ENCODE measurements at places on chromosomes 7 and 10.
A peak's percentile ranks its signal among the peaks of the same experiment; 100 is the strongest.

DNA sequence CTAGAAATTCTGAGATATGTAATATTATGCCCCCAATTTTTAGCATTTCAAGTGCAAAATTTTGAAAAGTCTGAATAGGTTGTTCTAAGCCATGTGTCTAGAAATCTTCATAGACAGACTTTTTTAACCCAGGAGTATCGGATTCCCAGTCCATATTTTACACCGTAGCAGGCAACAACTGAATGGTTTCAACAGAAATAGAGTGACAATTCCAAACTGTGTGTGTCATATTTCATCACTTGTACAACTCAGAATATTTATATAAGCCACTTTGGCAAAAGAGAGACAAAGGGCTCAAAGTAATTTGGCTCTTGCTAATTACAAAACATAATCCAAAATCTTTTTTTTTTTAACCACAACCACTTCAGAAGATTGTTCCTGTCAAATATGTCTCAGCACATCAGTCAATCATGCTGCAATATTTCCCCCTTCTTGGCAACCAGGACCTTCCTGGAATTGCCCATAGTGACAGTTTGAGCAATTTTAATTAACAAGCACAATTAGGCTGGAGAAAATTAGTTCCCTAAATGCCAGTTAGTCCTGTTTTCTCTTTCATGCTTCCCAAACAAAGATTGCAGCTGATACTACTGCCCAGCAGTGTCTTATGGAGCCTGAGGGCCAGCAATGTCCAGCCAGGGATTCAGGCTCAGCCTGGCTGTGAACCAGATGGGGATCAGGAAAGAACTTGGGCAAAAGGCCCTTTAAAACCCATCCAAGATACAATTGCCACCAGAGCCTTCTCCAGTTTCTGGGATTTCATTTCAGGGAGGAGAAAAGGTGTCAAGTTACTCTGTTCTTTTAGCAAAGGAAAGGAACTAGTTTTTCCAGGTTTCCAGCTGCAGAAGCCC lies 533.3 kb upstream of the GHITM start:
- DNase-seq = no peak

DNA sequence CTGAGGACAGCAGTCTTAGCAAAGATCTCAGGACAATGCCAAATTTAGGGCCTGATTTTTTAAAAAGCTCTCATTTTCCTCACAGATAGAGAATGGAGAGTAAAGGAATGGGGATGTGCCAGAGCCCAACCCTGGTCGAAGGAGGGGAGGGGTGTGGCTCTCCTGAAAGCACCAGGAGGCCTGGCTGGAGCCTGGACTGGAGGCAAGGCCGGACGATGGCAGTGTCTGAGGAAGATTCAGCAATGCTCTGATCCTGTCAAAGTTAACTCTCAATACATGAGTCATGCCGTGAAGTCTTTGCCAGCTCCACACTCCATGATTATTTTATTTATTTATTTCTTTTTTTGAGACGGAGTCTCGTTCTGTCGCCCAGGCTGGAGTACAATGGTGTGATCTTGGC lies 108.3 kb downstream of the UPF2 start:
- DNase-seq = no peak

GRCh38 chr10:35339942-35340341 lies 3.6 kb downstream of the CCNY start:
- DNase-seq = no peak

DNA sequence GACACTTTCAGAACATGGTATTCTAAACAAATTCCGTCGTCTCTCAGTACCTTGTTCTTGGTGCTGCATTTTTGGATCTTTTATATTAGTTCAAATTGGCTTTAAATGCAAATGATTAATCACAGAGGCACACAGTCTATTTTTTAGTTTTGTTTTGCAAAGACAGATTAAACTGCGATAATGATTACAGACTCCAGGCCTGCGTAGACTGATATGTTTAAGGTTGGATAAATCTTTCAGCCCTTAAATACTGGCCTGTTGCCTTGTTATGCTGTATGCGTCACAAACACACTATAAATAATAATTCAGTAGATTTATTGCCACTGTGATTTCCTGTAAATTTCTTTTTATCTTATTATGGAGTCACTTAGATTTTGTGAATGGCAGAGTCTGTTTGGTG lies 19.3 kb downstream of the CACNB2 start:
- no peak for DNase-seq

- no peak for DNase-seq
Measured at GRCh38 chr10:121368347-121369025, 229.8 kb downstream of the FGFR2 start.

- DNase-seq = no peak
Measured at GRCh38 chr7:116780966-116781365, 81.4 kb upstream of the CAPZA2 start.

DNA sequence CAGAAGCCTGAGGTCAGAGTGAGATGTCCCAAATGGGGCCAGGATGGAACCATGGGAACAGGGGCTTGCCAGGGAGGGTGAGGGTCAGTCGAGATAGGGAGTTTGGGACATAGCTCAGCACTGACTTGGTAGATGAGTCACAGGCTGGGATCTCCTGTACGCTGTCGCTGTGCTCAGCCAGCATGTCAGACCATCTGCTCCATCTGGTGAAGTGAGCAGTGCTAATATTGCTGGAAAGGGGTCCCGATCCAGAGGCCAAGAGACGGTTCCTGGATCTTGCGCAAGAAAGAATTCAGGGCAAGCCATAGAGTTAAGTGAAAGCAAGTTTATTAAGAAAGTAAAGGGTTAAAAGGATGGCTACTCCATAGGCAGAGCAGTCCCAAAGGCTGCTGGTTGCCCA lies 505.6 kb downstream of the GALNT17 start:
- DNase-seq = no peak

DNA sequence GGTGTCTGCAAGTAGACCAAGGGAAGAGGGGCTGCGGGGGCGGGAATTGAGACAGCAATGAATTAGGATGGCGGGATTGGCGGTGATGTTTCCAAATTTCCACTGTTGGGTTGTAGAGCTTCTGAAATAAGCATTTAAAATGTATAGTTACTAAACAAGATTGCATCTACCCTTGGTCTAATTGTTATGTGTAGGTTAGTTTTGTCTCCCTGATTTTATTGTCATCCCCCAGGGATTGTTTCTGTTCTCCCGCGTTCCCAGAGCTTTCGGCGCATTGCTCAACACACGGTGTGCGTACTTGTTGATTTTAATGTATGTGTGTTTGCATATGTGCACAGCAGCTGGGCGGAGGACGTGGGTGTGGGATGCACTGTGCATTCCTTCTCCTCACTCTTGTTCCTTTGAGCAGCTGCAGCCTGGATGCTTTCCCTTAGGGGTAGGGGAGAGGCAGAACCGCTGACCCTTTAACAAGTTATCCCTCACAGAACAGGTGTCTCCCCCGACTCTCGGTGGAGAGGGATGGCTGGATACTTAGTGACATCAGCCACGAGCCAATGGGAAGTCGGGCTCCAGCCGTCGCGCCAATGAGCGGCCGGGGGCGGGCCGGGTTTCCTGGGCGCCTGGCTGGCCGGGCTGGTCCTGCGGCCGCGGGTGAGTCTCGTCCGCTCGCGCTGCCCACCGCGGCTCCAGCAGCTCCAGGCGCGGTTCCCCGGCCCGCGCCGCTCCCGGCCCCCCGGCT lies at the start of gene TSPAN33:
TSPAN33 (plus strand) TSS at position 613 of the 739 bp plus-strand sequence. CDS start 274 bp downstream, outside the sequence.
- peak; percentile 57 for DNase-seq

- no peak for DNase-seq
Measured at GRCh38 chr7:33986951-33987947, 81.9 kb downstream of the BMPER start.

DNA sequence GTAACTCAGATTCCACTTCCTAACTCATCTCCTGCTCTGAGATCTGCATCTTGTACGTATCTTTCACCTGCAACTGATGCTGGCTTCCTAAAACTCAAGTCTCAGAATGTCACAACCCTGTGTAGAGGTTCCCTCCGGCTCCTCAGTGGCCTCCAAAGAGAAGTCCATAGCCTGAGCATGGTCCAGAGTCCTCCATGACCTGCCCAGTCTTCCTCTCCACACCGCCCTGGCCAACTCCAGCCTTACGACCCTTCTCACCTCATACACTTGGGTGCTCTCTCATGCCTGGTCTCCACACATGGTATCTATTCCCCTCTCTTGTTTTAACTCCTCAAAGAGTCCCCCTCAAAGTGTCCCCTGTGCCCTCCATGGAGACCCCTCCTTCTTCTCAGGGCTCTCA lies 41.9 kb downstream of the RAMP3 start:
- DNase-seq = no peak

GRCh38 chr10:1211844-1212570 lies 155.8 kb downstream of the WDR37 start:
- DNase-seq = no peak

DNA sequence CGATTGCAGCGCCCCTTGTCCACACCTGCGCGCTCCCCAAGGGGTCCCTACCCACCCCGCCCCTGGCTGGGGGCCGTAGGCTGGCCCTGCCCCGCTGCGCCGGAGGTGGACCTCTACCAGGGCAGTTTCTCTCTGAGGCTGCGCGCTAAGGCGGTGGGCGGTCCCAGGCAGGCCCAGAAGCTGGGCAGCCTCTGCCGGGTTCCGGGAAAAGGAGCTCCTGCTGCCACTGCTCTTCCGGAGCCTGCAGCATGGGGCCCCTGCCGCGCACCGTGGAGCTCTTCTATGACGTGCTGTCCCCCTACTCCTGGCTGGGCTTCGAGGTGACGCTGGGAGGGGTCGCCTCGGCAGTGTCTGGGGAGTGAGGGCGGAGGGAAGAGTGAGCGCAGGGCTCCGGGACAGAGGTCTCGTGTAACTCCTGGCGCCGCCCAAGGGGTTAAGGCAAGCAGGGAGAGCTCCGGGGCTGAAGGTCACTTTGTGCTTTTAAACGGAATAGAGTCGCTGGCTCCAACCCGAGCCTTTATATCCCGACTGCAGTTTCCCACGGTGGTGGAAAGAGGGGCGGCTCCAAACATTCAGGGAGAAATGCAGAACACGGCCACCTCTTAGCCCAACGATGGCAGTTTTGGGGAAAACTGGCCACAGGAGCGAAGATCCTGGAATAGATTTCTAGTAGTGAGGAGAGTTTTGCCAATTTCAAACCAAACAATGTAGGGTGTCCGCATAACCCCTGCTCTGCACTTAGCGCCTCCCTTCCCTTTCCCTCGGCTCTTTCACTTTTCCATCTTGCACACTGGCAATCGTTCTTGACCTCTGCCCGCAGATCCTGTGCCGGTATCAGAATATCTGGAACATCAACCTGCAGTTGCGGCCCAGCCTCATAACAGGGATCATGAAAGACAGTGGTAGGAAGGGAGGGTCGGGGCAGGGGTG lies at the start of gene GSTK1:
GSTK1 (plus strand) TSS at position 176 of the 930 bp plus-strand sequence; CDS start at position 249, 73 bp downstream.
- DNase-seq = peak; percentile 76

GRCh38 chr7:2706685-2707126 lies 18.7 kb downstream of the AMZ1 start:
- DNase-seq = no peak

GRCh38 chr10:72847681-72848080 lies 45.9 kb upstream of the OIT3 start:
- DNase-seq = no peak

GRCh38 chr10:102492344-102492939 lies 10.1 kb downstream of the ACTR1A start:
- no peak for DNase-seq

GRCh38 chr10:43036481-43037428 lies 40.1 kb upstream of the RET start:
- DNase-seq = no peak

GRCh38 chr10:133230387-133231195 lies 574 bp downstream of the UTF1 start:
- DNase-seq = no peak

GRCh38 chr7:102175423-102176170 lies 111.1 kb upstream of the SH2B2 start:
- DNase-seq = no peak

- DNase-seq = no peak
Measured at GRCh38 chr10:96570511-96570910, 16.3 kb downstream of the TM9SF3 start.

DNA sequence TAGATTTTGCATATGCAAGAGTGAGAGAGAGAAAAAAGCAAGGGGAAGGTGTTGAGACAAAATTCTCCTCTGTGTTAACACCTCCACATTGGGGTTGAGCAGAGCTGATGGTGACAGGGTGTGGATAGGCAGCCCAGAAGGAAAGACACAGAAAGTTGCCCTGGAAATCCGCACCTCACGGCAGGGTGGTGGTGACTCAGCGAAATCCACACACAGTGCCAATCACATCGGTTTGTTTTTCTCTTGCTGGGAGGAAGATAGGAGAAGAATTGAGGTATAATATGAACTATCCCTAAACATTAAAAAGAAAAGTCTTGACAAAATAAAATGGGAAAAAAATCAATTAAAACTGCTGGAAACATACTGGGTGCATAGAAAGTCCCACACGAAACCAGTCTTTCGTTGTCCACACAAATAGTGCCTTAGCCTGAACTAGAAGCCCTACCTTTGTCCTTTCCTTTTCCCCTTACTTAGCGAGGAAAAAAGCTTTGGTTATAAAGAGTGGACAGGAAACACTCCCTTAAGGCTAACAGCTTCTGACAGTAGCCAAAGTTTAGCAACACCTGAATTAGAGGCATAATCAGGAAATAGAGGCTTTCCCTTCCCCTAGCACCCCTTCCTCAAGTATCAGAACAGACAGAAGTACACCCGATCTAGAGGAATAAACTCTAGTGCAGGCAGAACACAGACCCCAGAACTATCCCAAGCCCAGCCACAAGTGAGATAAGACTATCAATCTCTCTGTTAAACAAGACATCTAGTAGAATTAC lies 39.2 kb upstream of the DNAJC1 start:
- DNase-seq = no peak

DNA sequence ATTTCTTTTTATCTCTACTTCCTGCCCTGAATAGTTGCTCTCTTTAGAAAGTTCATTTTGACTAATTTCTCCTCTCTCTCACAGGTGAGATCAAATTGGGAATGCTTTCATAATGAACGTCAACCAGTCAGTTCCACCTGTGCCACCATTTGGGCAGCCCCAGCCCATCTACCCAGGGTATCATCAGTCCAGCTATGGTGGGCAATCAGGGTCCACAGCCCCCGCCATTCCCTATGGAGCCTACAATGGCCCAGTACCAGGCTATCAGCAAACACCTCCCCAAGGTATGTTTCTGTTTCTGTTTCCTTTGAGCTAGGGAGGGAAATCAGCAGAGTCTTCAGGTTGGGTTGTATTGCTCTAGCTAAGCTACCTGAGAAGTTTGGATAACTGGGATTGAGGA lies 2.5 kb downstream of the SEC24C start:
- DNase-seq = no peak

DNA sequence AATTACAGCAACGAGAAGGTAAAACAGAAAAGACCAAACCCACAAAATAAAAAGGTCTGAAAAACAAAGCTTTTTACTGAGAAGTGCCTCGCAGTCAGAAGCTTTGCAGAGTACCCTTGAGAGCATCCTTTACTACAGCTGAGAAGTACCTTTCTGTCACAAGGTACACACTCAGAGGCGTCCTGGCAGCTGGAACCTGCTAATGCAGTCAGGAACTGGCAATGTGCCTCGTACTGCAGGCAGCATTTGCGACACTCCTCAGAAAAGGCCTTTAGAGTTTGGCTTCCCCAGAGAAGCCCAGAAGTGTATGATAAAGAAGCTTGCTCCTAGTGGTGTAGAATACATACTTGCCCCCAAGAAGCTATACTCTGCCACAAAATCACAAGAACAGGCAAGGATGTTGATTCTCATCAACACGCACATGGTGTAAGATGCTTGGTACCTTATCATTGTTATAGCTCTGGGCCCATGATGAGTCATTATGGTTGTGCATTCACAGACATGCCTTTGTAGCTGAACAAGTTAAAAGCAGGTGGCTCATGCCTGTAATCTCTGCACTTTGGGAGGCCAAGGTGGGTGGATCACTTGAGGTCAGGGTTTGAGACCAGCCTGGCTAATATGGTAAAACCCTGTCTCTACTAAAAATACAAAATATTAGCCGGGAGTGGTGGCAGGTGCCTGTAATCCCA lies 2.0 kb upstream of the GTPBP4 start:
- no peak for DNase-seq
